Tongue (tissue), 3 donors: ENCODE measurements at places on chromosomes 13 and 19.

DNA sequence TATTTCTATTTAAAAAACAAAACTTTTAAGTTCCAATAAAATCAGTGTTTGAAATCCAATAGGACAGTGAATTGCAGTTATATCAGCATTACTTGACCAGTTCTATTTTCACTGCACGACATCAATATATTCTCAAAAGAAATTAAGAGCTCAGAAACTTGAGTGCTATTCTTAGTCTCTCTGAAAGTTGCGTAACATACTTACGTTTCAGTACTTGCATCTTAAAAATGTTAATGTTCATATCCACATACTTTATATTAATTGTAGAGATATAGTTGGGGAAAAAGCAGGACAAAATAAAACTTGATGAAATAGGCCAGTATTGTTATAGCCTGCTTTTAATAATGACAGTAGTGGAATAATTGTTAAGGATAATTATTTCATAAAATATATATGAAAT is 720.5 kb upstream of the PCDH9 start:
- no peak for DNase-seq

GRCh38 chr19:7238051-7238450 is 56.2 kb downstream of the INSR start:
- DNase-seq: no peak

DNA sequence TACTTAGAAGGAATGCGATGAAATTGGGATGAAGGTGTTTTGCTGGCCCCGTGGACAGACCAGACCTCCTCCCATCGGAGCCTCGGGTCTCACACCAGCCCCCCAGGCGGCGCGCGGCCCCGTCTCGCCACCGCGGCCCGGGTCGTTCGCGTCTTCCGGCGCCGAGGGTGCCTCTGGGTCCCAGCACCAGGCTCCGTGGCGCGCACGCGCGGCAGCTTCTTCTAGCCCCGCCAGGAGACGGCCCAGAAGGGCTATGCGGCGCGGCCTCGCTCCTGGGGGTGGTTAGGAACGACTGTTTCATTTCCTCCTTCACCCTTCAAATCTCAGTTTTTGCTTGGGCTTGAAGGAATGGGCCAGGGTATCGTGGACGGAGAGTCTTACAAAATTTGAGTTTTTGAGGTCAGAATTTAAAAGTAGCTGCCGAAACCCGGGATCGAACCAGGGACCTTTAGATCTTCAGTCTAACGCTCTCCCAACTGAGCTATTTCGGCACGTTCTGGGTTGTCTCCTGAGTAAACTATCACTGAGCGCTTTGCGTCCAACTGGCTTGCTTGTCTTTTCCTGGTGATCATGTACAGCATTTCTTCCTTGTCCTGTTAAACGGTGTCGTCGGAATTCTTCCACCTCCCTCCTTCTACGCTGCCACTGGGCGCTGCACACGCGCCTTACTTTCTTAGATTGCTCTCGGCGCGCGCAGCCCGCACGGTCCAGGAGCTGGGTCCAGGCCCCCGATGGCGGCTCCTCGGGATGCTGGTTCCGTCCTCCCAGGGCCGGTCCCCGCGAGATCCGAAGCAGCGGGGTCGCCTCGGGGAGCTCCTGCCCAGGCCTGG is 46.5 kb downstream of the TGDS start:
- peak; percentile 98 for DNase-seq

- peak; percentile 80 for DNase-seq
These were observed 17.2 kb upstream of the SPART start for GRCh38 chr13:36363366-36363863.

DNA sequence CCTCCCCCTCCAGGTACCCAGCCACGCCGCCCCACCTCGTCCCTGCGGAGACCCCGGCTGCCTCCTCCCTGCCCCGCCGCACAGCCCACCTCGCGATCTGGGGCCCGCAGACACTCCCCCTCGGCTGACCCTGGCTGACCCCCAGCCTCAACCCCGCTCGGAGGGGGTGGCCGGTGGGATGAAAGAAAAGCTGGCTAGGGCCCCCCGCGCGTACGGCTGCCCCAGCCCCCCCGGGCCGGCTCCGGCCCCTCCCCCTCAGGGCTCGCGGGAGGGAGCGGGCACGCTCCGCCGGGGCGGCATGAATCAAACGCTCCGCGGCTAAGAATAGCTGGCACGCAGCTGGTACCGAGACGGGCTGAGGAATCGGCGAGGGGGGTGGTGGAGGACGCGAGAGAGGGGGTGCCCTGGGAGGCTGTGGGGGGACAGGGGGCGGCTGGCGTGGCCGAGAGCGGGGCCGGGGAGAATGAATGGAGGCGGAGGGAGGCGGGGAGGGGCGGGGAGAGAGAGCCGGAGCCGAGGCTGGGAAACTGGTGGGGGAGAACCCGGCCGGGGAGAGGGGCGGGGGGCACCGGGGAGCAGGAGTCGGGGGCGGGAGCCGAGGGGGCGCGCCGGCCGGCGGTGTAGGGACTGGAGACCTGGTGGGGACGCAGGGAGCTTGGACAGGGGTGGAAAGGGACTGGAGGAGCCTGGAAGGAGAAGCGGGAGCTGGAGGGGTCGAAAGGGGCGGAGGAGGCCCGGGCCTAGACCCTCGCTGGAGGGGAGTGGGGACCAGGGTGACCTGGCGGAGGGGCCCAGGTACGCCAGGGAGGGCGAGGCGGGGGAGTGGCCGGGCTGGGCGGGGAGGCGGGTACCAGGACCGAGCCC is 1.1 kb downstream of the SHANK1 start:
- peak; percentile 48 for DNase-seq

- peak; percentile 93 for DNase-seq
These were observed 80.5 kb downstream of the COL4A2 start for GRCh38 chr13:110387451-110388107.

- no peak for DNase-seq
These were observed at the start of gene SCEL for GRCh38 chr13:77535448-77535847. Gene SCEL (plus strand): TSS chr13:77535706. CDS start chr13:77555876, 20,170 bp downstream.

DNA sequence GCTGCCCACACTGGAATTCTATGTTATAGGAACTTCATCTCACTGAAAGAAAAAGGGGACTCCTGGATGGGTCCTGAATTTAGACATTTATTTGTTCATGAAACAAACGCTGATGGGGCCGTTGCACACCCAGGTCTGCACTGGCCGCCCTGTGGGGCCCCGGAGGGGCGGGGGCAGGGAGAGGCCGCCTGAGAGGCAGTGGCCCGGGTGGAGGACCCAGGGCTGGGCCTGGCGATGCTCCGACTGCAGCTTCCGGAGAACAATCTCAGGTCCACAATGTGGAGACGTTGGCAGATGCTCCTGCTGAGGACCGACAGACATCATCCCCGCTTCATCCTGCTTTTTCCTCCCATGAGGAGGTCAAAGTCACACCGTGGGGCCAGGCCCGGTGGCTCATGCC is 16.3 kb upstream of the PTBP1 start:
- DNase-seq: no peak

DNA sequence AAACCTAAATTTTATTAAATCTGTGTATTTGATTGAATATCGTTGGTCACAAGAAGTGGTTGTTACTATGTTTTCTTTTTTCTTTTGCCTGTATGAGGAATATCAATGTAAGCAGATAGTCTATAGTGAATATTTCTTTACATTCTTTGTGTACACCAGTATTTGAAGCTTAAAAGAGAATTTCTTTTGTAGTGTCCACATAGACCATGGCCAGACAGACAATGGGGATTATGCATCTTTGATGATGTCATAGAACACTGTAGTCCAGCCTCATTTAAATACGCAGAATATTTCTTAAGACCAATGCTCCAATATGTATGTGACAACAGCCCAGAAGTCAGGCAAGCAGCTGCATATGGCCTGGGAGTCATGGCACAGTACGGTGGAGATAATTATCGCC is 64.8 kb downstream of the IPO5 start:
- DNase-seq: no peak

GRCh38 chr19:58385891-58386575 is 1.0 kb upstream of the RPS5 start:
- DNase-seq: no peak

DNA sequence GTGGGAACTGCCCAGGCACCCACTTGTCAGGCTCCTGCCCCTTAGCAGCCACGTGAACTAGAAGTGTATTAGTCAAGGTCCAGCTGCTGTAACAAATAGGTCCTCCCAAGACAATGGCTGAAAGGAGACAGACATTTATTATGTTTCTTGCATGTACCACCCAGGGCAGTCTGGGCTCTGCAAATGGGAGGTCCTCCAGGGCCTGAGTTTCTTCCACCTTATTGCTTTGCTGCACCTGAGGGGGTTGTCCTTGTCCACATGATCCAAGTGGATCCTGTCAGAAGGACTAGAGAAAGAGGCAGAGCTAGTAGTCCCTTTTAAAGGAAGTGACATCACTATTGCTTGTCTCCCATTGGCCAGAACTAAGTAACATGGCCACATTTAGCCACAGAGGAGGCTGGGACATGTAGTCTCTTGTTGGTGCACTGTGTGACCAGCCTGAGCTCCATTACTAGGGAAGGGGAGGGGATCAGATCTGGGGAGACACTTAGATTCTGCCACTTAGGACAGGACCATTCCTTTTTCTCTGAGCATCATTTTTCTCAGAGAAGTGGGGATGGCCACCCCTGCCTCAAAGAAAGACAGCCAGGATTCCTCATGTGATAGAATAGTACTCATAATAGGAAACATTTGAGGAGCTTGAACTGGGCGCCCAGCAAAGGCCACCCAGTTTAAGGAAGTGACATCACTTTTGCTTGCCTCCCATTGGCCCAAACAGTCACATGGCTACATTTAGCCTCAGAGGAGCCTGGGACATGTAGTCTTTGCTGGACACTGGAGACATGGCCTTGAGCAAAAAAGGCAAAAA is 15.1 kb downstream of the CC2D1A start:
- peak; percentile 51 for DNase-seq

GRCh38 chr13:44755872-44756271 is 179.7 kb upstream of the TSC22D1 start:
- no peak for DNase-seq

DNA sequence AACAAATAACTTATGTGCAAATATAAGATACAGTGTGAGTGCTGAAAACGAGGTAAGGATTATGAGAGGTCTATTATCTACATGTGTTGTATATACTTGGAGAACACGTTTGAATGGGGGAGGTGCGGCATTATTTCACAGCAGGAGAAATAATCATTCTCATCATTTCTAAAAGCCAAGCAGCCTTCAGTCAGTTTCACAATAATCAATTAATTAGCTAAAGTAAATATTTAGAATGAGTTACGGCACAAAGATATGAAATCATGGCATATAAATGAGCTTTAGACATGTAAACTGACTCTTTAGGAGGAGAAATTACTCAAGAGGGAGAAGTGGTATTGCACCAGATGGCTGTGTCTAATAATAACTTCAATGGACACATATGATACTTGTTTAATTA is 366.6 kb downstream of the DNAJC15 start:
- DNase-seq: no peak

DNA sequence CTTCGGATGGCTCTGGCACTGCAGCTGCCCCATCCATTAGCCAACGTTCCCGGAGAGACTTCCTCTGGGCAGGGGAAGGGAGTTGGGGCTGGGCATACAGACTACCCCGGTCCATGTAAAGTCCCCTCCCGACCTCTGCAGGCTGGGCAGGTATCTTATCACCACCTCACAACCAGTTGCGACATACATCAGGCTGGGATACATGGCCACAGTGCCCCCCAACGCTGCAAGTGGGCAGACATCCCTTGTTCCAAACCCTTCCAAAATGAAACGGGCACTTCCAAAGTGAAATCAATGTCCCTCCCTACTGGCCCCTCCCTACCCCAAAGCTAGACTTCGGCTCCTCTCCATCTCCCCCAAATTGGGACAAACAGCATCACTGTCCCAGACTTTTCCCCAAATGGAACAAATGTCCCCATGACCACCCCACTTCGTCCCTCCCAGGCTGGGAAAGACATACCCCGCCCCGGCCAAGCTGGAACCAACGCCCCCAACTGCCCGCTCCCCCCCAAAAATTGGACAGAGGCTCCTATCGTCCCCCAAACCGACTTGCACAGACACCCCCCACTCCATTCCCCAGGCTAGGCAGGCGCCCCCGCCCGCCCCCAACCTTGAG is 5.0 kb downstream of the PALM3 start:
- DNase-seq: no peak

- DNase-seq: no peak
These were observed 205.4 kb downstream of the PDS5B start for GRCh38 chr13:32791545-32792172.

DNA sequence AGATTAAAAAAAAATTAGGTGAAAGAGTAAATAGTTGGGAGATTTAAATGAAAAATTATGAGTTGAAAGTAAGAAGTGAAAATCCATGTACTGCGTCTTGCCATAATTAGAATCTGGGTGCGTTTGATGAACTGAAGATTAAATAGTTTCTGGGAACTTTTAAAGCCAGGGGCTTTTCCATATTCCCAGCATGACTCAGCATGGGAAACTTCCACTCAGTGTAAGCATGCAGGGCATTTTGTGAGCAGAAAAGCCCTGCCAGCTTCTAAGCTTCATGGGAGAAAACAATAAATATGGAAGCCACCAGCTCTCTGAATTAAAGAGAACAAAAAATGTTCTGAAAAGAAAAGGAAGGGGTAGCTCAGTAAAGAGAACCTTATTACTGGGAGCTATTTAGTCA is 62.0 kb upstream of the EDNRB start:
- DNase-seq: no peak

- no peak for DNase-seq
These were observed 1057.7 kb upstream of the PCDH20 start for GRCh38 chr13:62473190-62473943.

GRCh38 chr13:23921451-23921888 is 24.2 kb upstream of the C1QTNF9B start:
- DNase-seq: peak; percentile 81

DNA sequence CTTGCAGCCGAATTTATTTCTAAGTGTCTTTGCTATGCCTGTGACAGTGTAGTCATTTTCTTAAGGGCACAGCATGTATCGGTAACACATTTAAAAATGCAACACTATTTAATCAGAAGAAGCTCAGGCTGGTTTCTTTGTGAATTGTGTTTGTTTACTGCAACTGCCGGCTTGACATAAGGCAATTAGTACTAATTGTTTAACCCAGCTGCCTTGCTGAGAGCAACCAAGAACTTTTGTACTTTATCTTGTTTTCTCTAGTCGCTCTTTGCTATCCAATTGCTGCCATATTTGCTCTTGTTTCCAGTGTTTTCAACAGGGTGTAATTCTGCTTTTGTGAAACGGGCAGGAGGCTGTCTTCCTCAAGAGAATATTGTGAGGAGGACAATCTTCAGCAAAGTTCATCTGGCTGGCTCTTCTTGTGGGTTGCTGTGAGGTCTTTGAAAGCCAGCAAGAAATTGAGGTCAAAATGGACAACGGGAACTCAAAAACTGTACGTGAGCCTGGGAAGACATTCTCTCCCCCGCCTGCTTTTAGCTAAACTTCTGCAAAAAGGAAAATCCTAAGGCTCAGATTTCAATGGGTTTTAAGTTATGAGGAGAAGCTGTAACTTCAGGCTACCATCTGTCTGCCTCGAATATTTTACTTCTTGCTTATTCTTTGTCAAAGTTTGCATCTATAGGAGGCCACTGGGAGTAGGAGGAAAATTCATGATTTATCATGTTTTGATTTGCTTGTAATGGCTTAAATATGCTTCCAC is 75.8 kb upstream of the TSHZ3 start:
- peak; percentile 10 for DNase-seq
